ENCODE measurements at places on chromosomes 2 and 18.

DNA sequence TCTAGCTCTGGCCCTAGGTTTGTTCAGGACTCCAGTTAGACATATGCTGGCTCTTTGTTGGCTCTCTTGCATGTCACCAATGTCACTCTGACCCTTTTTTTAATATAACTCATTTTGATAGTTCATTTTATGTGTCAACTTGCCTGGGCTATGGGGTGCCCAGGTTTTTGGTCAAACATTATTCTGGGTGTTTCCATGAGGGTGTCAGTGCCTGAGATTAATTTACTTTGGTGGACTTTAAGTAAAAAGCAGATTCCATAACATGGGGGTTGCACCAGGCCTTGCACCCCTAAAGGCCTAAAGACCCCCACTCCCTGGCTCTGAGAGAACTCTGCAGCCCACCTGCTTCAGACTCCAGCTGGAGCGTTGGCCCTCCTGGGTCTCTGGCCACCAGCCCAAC lies 48.1 kb upstream of the SNTG2 start:
- no peak for DNase-seq

DNA sequence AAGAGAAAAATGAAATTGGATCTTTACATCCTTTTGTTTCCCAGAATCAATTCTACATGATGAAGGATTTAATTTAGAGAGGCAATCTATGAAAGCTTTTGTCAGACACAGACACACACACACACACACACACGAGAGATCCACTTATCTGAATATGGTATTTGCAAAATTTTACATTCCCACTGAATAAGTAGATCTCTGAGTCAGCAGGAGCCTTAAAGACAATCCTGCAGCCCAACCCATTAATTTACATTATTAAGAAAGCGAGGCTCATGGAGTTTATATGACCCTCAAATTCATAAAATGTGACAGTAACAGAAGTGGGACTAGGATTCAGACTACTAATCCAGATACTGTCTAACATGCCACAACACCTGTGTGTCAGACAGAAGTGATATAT lies 404.4 kb downstream of the NRXN1 start:
- DNase-seq, result no peak

GRCh38 chr2:234592541-234592940 lies 95.7 kb upstream of the ARL4C start:
- DNase-seq, result no peak

DNA sequence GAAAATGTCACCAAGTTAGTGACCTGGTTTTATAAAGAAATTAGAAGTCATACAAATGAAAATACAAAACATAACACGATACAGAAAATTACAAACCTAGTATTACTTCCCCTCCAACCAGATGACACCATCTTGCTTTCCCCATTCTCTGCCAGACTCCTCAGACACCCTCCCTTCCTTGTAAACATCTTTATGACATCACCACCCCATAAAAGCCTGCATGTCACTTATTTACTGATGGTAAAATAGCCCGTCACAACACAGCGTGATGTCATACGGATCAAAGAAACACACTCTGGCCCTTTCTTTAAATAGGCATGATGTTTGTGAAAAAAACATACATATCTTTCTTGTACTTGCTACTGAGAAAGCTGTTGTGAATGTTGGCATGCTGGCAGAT lies 254.8 kb upstream of the SOX11 start:
- no peak for DNase-seq

- no peak for DNase-seq
Measured at GRCh38 chr2:137123226-137123625, 357.9 kb downstream of the THSD7B start.

DNA sequence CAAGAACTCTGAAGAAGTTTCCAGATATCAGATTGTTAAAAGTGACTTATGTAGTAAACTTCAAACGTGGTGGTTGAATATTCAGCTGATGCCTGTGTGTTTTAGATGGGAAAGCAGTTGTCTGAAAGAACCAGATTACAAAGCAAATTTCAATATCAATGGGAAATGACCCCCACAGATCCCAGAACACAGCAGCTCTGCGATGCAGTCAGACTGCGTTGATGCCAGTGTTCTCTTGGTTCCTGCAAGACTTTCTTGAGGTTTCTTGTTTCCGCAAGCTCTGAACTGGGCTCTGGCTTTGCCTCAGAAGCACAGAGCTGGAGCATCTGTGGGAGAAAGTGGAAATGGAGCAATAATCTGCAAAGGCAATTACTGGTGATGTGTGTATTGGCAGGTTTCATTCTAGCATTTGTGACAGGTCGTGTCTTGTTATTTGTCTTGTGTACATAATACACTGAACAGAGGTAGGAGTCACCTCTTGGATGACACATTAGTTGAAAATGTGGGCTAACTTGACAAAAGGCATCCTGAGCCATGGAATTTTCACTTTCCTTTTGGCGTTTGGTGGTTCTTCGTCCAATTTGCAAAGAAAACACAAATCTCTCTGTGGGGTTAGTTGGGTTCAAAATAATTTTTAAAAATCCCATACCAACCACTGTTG lies 10.8 kb upstream of the LYPD6B start:
- no peak for DNase-seq

DNA sequence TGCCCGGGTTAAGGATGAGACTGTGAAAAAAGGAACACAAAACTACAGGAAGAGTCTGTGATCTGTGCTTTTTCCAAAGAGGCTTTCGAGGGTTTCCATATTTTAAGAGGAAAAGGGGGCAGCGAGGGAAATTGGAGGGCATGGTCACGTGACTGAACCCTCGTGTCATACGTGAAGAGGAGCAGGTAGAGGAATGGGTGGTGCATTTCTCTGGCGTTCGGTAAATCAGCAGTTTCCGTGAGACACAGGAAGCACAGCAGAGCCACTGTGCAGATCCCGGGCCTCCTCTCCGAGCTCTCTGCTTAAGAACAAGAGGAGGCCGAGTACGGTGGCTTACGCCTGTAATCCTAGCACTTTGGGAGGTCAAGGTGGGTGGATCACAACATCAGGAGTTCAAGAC lies 219.7 kb downstream of the NDUFA10 start:
- DNase-seq, result no peak

GRCh38 chr2:158573739-158574138 lies 117.0 kb downstream of the PKP4 start:
- DNase-seq, result no peak

DNA sequence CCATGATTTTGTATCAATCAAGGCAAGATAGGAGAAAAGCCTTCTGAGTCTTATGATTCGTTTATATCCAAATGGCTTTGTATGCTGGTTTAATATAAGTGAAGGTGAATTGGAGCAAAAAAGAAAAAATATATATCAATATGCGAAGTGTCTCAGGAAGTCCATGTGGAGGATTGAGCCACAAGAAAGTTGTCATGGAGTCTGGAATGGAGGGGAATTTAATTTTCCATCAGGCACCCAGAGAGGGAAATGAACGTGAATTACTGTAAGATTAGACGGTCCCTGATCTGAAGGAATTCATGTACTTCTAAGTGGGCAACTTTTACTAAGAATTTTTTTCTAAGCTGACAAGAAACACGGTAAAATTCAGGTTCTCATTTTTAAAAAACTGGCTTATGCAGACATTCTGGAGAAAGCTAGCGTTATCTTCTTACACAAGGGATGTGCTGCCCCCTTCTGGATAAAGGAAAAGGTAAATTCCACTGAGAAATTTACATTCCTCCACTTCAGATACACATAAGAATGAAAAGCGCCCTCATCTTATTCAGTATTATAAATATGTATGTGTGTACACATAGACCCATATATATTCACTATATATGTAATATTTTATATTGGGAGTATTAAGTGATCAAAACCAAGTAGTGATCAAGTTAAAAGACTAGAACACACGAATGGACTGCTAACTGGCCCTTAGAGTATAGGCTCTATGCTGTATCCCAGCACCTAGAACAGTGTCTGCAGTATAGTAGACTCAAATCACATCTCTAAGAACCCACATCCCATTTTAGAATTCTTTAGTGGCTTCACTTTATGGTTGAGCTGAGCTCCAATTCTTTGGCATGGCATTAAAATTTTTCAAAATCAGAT lies 289.0 kb upstream of the TFPI start:
- DNase-seq, result no peak

GRCh38 chr2:232363784-232364615 lies 14.6 kb upstream of the ALPP start:
- no peak for DNase-seq

- no peak for DNase-seq
Measured at GRCh38 chr2:48397281-48397680, 132.7 kb upstream of the STON1 start.

GRCh38 chr2:62933398-62933917 lies 117.2 kb upstream of the OTX1 start:
- no peak for DNase-seq

DNA sequence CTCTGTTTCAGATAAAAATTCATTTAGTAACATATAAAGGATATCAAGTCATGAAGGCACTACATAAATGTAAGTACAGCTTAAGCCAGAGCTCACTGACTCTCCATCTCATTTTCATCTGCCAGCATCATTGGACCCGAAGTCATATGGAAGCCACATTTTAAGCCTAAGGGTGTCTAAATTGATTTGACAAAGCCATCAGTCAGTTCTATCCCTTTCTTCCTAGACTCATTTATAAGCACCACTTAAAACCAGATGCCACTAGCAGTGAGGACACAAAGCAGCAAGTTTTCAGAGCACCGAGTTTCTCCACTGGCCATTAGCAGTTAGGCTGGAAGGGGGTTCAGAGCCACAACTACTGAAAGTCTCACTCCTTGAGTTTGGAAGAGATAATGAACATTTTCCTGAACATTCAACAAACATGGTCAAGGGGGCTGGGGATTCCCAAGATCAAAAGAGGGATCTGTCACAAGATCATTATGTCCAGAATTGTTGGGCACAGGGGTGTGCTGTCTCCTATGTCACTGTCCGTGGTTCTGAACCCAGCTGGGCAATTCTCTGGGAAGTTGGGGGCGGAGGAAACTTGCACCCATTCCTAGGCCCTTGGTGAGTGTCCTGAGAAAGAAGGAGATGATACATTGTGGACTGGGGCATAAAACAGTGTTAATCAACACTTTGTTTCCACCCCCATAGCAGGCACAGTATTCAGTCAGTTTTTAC lies 158.5 kb upstream of the LMAN1 start:
- no peak for DNase-seq

GRCh38 chr2:178927173-178927572 lies 120.0 kb upstream of the TTN start:
- no peak for DNase-seq

DNA sequence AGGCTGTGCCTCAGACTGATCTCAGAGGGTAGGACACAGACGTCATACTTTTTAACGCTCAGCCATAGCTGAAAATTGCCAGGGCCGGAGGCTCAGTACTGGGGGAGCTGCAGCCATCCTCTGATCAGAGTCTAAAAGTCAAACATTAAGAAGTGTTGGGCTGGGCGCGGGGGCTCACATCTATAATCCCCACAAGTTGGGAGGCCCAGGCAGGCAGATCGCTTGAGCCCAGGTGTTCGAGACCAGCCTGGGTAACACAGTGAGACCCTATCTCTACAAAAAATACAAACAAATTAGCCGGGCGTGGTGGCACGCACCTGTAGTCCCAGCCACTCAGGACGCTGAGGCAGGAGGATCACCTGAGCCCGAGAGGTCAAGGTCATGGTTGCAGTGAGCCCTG lies 48.8 kb downstream of the FAM178B start:
- DNase-seq, result no peak

GRCh38 chr2:134460583-134460998 lies 206.7 kb downstream of the MGAT5 start:
- peak; percentile 58 for DNase-seq

DNA sequence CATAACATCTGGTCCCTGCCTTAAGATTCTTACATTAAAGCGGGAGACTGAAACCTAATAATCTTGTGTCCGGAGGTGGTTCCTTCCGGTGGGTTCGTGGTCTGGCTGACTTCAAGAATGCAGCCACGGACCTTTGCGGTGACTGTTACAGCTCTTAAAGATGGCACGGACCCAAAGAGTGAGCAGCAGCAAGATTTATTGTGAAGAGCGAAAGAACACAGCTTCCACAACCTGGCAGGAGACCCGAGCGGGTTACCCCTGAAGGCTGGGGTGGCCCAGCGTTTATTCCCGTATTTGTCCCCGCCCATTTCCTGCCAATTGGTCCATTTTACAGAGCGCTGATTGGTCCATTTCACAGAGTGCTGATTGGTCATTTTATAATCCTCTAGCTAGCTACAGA lies 122.3 kb upstream of the SIX2 start:
- DNase-seq, result no peak

DNA sequence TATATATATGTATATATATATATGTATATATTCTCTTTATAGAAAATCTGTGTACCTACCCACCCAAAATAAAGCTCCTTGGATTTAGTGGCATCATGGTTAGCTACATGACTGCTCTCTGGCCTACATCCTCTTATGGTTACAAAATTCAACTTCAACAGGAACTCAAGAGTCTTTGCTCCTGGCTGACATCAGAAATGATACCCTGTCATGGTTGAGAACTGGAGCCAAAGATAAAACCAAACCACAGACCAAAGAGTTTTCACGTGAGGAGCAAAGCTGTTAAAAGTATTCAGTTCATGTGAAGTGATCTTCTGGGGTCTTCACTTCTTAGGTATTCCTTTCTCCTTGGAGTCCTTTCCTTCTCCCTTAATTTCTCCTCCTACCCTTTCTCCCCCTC lies 476.3 kb downstream of the SOX11 start:
- DNase-seq, result no peak

- no peak for DNase-seq
Measured at GRCh38 chr2:71938108-71938507, 209.6 kb downstream of the CYP26B1 start.

DNA sequence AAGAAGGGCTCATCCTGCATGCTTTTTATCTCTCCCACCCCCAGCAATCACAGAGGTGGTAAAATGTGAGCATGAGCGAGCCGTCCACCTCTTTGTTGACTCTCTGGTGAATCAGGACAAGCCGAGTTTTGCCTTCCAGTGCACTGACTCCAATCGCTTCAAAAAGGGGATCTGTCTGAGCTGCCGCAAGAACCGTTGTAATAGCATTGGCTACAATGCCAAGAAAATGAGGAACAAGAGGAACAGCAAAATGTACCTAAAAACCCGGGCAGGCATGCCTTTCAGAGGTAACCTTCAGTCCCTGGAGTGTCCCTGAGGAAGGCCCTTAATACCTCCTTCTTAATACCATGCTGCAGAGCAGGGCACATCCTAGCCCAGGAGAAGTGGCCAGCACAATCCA lies 19.5 kb downstream of the LIPG start:
- DNase-seq, result no peak

DNA sequence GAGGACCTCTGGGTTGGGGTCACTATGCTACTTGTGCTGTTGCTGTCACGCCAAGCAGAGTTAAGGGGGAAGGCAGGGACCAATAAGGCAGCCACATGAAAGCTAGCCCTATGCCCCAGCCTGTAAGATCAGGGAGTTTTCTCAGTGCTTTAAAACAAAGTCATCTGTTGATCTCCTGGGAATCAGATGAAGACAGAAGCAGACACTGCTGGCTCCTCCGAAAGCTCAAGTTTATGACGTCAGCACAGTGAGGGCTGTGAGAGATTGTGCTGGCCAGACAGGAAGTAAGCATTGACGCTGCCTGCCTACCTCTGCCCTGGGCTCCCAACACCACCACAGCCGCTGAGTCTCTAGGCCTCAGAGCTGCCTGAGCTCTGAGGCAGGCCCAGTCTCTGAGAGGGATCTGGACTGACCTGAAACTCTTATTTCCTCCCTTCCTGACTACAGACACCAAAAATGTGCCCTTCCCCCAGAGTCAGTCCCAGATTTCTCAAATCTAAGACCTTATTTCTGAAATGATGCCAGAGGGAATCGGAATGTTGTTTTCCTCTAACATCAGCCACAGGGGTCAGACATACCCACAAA lies 118.1 kb upstream of the EPAS1 start:
- DNase-seq, result no peak
